ENCODE measurements at places on chromosomes 1 and 21.

GRCh38 chr1:174982971-174983689 is 16.6 kb upstream of the CACYBP start:
- DNase-seq: peak; percentile 58

DNA sequence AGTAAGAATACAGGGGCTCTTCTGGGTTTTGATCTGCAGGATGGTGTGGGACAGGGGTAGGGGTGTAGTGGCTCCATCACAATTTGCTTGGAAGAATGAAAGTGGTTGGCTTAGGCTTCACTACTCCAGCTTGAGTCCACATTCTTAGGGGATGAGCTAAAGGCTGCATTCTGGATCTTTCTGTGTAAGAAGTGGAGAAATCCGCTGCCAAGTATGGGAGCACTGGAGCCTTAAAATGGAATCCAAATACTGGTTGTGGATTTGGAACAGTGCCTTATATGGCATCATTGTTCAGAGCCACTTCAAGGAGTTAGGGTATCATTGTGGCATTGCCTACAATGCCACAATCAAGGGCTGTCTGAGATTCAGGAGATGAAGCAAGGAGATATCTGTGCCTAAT is 187.1 kb downstream of the LMO4 start:
- no peak for DNase-seq

GRCh38 chr1:38776466-38777065 is 83.0 kb downstream of the RRAGC start:
- DNase-seq: no peak

DNA sequence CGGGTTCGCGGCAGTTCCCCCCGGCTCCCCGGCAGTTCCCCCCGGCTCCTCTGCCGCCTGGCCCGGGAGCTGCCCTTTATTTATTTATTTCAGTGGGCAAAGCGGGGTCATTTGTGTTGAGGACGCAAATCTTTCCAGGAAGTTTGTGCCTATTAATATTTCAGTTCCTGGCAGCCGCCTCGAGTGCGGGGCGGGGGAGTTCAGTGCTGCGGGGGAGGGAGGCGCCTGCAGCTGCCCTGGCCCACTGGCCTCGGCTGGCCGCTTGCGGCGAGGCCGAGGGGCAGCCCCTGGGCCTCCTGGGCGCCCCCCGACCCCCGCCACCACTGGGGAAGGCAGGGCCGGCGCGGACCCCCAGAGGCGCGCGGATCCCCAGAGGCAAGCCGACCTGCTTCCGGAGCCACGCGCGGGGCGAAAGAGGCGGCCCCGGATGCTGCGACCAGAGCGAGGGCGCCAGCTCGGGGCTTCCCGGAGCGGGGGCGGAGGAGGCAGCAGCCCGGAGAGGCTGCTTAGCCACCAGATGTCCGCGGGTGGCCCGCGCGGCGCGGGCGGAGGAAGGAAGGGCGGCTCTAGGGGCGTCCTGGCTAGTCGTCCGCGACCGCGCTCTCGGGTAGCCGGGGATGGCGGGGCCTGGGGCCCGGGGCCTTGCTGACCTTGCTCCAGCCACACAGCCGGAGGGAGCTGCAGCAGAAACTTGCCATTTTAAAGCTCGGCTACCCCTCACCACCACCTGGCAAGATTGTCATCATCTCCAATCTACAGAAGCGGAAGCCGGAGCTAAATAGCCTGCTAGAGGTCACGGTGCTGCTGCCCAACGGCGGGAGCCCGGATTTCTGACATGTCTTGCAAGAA is 48.0 kb downstream of the H3-3A start:
- peak; percentile 67 for DNase-seq

GRCh38 chr1:246800756-246801155 is 76.5 kb downstream of the SCCPDH start:
- no peak for DNase-seq

Measured in muscle of back (tissue), 13 donors.